ENCODE measurements at places on chromosomes 7 and 10.

DNA sequence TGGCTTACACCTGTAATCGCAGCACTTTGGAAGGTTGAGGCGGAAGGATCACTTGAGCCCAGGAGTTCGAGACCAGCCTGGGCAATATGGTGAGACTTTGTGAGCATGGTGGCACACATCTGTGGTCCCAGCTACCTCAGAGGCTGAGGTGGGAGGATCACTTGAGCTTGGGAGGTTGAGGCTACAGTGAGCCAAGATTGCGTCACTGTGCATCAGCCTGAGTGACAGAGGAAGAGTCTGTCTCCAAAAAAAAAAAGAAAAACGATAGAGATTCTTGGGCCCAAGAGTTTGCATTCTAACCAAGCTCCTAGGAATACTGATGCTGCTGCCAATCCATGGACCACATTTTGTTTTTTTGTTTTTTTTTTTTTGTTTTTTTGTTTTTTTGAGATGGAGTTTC lies 12.1 kb downstream of the MYOZ1 start:
- no peak for DNase-seq

- DNase-seq: peak; percentile 18
These were observed at the start of gene PAPSS2 for GRCh38 chr10:87659571-87660483. Gene PAPSS2, plus strand, starts transcription at chr10:87659878. Its CDS starts 104 bp downstream, at chr10:87659982.

DNA sequence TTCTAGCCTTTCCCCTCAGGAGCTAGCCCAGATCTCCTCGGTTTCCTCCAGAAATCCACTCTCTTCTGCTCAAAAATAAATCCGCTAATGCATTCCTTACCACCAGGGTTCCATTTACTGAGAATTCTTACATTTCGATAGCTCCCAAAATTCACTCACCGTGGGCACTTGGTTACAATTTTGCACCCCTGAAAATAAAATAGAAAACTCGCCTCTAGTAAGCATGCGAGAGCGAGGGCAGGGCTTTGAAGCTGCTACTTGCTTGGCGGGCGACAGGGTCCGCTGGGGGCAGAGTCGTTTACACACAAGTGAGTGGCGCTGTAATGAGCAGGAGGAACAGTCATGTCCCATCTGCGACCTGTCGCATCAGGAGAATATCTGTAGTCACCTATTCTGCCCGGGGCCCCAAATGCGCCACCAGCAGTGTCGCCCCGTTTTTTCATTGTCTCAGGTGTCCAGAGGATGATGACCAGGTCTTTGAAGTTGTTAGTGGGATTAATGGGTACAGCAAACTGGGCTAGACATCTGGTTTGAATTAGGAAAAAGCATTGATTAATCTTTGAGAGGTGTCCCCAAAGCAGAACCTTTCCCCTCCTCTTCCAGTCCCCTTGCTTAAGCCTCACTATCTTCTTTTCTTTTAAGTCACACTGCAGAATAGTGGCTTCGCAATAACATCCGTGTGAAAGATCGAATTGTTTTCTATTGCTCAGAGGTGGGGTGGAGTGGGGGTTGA lies 1.2 kb upstream of the MEOX2 start:
- no peak for DNase-seq

- no peak for DNase-seq
These were observed 160.6 kb upstream of the ADO start for GRCh38 chr10:62643606-62644587.
